CD14-positive monocyte (primary cell): ENCODE measurements at places on chromosomes 1 and 21. TPM values are rescaled to one million over a fixed set of nuclear protein-coding genes. Genes with fewer than 3 reads are reported as not detected.

COL9A2 gene
- 2.0 TPM for polyA plus RNA-seq

PDPN gene
- polyA plus RNA-seq, result not detected

C1orf53 gene
- polyA plus RNA-seq, result 5.6 TPM

ATXN7L2 gene
- polyA plus RNA-seq, result 3.6 and 4.9 TPM in 2 replicates

MYBPH gene
- 0.52 TPM for polyA plus RNA-seq

SERTAD4 gene
- not detected for polyA plus RNA-seq

RBBP4 gene
- 274 TPM for polyA plus RNA-seq

IGSF3 gene
- 0.12 and 0.13 TPM in 2 replicates for polyA plus RNA-seq
